ENCODE measurements at places on chromosomes 1 and 21. TPM values are rescaled to one million over a fixed set of nuclear protein-coding genes. Genes with fewer than 3 reads are reported as not detected.

GRCh38 chr1:24155011-24155782 lies 12.3 kb upstream of the IL22RA1 start:
- no peak for DNase-seq

DNA sequence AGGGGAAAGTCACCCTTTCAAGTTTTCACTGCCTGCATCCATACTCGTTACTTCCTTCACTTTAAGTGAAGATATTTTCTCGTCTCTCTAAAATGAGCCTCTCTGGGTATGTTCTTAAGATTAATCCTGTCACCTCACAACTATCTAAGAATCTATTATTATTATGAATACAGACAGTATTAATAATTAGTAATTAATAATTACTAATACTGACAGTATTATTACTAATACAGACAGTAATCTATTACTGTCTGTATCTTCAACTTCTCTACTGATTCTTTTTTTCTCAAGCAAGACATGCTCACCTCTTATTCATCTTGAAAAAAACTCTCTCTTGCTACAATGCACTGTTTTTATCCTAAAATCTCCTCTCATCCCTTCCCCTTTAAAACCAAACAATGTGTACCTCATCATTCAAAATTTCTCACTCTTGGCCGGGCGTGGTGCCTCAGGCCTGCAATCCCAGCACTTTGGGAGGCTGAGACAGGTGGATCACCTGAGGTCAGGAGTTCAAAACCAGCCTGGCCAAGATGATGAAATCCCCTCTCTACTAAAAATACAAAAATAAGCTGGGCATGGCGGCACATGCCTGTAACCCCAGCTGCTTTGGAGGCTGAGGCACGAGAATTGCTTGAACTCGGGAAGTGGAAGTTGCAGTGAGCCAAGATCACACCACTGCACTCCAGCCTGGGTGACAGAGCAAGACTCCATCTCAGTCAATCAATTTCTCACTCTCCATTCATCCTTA lies 7.8 kb downstream of the NRDC start:
- no peak for DNase-seq

- DNase-seq, result no peak
Observed at GRCh38 chr1:33032126-33032869, 4.4 kb downstream of the AK2 start.

DNA sequence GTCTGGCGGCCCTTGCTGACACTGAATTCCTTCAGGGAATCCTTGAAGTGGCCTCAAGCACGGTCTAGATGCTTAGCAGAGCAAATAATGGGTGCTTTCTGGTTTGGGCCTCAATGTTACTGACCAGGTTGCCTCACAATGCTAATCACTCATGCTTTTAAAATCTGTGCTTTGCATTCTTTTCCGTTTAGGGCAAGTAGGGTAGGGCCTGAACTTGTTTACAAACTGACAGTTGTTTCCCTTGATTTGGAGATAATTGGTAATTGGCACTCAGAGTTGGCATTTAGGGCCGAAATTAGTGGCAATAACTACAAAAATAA lies 1.4 kb downstream of the VPS13D start:
- no peak for DNase-seq

DNA sequence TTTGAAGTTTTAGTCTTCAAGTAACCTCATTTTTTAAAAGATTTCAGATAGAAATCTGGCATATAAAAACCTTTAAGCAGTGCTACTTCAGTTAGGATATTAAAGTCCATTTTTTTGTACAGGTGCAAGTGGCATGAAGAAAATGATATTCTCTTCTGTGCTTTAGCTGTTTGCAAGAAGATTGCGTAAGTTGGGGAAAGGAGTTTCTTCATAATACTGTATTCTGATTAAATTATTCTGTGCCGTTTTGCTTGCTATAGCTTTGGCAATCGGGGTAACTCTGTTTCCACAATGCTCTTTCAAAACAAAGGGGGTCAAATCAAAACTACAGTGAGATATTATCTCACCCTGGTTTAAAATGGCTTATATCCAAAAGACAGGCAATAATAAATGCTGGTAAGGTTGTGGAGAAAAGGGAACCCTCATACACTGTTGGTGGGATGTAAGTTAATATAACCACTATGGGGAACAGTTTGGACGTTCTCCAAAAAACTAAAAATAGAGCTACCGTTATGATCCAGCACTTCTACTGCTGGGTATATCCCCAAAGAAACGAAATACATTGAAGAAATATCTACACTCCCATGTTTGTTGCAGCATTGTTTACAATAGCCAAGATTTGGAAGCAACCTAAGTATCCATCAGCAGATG lies 27.1 kb downstream of the MAEL start:
- no peak for DNase-seq

DNA sequence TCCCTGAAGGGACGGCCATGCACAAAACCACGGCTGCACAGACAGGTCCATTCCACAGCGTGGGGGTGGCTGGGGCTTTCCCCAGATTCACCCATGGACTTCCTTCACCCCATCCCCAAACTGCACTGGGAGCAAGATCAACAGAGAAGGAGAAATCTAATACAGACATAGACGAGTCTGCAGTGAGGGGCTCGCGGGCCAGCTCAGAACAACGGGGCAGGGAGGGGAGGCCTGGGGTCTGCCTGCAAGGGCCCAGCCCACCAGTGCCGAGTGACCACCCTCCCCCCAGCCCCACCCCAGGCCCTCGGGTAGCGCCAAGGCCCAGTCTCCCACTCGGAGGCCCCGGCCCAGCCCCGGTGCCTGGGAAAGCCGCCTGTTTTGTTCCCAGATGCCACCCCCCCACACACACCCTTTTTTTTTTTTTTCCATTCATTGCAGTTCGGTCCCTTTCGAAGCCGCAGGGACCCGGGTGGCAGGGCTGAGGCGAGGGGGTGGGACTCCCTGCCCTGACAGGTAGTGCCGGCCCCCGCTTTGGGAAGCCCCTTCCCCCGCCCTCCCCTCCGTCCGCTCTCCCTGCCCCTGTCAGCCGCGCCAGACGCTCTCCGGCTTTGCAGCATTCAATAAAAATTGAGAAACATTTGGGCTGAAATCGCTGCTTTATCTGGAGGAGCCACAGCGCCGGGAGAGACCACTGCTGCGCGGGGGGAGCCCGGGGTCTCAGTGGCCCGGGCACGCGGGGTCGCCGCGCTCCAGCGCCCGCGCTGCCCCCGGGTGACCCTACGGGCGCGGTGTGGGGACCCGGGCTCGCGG lies 543 bp upstream of the EPHB2 start:
- no peak for DNase-seq

- DNase-seq, result no peak
Observed at GRCh38 chr1:6831366-6831765, 46.1 kb downstream of the CAMTA1 start.

DNA sequence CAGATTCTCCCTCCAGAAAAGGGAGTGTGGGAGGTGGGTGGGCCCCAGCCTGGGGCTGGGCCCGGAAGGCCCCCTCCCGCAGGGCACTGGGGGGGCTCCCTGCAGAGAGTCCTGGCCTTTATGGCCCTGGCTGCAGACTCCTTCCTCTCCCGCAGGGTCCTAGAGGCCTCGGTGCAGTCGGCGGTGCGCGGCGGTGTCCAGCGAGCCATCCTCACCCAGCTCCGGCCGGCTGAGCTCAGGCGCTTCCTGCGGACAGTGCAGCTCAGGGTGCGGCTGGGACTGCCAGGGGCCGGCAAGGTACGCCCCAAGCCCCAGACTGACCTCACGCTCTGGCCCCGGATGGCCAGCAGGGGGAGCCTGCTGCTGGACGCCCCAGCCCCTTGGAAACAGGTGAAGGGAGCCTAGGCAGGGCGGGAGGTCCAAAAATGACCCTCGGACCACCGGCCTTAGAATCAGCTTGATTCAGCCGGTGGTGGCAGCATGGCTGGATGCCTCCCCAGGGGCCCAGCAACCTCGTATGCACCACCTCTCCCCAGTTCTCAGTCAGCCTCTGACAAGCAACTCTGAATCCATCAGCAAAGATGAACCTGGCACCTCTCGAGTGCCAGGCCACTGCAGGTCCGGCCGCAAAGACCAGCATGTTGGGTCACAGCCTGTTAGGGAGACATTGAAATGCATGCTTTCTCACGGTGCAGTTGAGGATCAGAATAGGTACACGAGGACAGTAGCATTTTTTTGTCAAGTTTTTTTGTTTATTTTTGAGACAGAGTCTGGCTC lies 20.6 kb downstream of the MTHFR start:
- DNase-seq, result no peak

DNA sequence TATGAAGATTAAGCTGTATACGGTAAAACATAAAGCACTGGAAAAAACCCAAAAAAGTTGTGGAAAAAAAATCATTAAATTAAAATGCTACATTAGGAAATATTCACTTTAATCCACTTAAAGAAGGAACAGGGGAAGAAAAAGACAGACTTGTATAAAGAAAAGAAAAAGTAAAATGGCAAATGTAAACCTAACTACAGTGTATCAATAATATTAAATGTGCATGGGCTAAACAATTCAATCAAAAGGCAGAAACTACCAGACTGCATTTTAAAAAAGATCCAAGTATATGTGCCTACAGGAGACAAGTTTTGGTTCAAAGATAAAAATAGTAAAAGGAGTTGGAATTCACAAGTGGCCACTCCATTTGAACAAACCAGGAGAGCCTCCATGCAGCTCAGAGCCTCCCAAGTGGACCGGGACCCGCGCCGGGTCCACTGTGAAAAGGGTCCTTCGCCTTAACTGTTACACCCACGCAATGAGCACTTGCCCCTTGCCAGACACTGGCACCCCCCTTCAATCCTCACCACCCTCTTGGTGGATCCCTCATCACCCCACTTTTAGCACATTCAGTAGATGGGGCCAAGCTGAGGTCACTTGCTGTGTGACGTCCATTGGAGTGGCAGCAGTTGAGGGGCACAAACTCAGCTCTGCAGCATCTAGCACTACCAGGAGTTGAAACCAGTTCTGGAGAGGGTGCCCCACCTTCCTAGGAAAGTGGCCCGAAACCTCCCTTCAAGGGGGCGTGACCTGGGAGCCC lies 898 bp downstream of the C1orf174 start:
- no peak for DNase-seq

DNA sequence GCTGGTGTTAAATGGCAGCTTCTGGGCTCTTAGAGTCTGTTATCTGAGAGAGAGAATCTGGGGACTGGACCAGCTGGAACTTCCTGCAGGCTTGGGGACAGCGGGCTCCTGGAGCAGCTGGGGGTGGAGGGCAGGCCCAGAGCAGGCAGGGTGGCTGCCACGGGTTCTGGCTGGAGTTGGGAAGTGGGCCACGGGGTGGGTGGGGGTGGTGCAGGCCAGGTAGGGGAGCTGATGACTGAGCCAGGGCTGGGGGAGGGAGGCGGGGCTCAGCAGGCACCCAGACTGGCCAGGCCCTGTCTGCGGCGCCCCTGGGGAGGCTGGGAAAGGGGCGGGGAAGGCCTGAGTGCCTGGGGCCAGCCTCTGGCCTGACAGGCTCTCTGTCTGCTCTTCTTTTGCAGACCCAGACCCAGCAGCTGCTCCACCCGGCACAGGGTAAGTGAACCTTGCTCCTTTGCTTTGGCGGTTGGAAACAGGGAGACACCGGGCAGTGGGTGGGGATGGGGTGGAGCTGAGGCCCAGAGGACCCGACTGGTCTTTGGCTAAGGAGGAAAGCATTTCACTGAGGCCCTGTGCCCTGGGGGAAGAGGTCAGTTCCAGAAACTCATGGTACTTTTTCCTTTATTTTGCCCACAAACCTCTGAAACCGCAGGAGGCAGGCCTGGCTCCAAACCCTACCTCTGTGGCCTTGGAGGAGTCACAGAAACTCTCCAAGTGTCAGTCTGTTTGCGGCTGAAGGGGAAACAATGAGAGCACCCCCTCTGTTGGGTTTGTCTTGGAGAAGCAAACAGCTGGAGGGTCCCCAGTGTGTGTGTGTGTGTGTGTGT lies 48.8 kb downstream of the ARHGEF10L start:
- DNase-seq, result no peak

DNA sequence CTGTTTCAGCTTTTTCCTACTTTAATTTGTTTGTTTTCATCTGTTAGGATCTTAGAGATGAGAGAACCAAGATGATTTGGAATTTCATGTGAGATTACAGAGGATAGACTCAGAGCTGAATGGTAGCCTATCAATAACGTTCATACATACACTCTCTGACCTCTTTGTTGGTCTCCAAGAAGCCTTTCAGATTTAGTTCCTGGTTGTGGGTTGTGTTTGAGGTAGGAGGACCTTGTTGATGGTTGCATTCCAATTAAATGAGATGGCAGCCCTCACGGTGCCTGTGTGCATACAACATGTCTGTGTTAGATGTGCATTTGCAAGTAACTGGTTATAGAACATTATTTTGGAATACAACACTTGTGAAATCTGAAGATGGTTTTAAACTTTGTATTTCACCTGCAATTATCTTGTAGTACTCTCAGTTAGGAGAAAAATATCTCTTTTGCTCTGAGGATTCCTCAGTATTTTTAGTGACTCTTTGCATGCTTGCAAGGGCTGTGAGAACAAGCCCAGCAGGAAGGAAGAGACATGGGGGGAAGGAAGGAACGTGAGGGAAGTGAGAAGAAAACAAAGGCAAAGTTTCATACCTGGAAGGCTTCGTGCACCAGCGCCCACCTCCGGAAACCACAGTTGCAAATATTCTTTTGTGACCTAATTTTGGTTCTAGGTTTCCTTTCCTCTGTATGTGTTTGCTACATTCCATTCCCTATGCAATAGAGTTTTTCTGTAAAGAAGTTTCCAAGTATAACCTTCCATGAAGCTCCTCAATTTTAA lies 291.8 kb downstream of the DISC1 start:
- no peak for DNase-seq

DNA sequence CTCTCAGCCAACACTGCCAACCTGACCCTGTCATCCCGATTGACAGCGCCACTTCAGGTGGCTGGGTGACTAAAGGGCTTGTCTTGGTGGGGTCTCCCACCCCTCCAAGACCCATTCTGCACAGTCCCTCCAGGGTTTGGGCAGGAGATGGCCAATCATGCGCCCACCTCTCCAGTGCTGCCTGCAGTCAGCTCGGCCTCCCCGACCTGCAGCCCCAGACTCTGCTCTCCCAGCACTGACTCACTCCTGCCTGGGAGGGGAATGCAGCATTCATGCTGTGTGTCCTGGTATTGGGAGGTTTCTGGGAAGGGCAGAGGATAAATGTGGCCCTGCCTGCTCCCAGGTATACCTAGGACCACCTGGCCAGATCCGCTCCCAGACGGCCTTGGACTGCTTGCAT lies 9.7 kb downstream of the TMEM81 start:
- no peak for DNase-seq

- no peak for DNase-seq
Observed at GRCh38 chr1:171852272-171852671, 11.0 kb downstream of the DNM3 start.

Gene CLCNKA
- polyA plus RNA-seq, result 0.09 TPM

Gene WNT3A
- polyA plus RNA-seq, result not detected

Gene FAM163A
- 0.30 TPM for polyA plus RNA-seq

Gene LCE1C
- polyA plus RNA-seq, result not detected

Gene SLFNL1
- polyA plus RNA-seq, result 0.24 TPM

Gene ADAM30
- polyA plus RNA-seq, result not detected

Gene SPRR3
- polyA plus RNA-seq, result 0.65 TPM

Gene PRR9
- polyA plus RNA-seq, result not detected

Gene SRSF10
- 50.7 TPM for polyA plus RNA-seq
